ENCODE measurements at places on chromosomes 5 and 9.
A peak's percentile ranks its signal among the peaks of the same experiment; 100 is the strongest.

DNA sequence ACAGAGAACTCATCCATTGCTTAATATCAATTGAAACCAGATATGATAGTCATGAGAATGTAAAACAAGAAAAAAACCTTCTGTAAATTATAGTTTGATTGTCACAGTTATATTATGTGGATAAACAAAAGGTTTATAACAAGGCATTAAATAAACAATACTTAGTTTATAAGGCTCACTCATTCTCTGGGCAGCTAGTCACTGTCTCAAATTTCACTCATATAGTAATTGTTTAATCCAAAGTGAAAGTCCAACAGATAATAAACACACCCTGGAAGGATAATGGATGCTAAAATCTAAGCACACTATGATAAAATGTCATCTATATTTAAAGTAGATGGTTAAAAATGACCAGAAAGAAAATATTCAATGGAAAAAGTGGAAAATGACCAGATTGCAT is 30.8 kb upstream of the SLC12A2 start:
- no peak for DNase-seq

GRCh38 chr5:59346982-59347381 is 546.5 kb downstream of the PDE4D start:
- no peak for DNase-seq

DNA sequence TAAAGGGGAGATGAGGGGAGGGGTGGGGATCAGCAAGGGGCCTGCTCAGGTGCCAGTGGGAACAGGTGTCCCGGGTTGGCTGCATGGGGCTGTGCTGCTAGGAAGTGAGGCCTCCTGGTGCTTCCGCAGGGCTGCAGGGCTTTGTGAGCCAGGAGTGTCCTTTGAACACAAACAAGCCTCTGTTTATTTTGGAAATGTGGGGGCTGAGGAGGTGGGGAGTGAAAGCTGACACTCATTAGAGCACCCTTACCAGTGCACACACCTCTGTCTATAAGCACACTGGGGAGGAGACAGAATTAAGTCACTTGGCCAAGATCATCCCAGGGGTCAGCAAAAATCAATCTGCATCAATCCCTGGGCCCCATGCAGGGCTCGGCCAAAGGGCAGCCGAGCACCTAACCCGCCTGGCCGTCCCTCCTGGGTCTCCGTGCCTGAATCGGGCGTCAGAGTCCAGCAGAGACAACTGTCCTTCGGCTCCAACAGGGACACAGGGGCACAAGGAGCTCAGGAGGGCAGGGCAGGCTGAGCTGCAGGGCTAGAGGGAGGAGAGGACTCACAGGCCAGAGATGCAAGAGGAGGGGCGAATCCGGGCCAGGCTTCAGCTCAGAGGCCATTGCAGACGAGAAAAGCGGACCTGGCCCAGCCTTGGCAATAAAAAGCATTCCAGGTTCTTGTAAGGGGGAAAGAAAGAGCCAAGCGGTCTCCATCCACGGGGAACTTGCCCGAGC is 99.8 kb downstream of the VAV2 start:
- no peak for DNase-seq

DNA sequence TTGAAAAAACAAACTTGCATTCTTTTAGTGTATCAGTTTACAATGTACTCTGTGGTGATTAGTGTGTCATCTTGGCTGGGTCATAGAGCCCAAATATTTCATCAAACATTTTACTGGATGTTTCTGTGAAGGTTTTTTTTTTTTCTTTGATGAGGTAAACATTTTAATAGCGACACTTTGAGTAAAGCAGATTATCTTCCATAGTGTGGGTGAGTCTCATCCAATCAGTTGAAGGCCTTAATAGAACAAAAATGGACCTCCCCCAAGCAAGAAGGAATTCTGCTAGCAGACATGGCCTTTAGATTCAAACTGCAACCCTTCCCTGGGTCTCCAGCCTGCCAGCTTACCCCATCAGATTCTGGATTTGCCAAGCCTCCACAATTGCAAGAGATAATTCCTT is 72.5 kb downstream of the FSTL4 start:
- no peak for DNase-seq

- DNase-seq = peak; percentile 30
These were observed 114.5 kb upstream of the LMX1B start for GRCh38 chr9:126499005-126499910.

DNA sequence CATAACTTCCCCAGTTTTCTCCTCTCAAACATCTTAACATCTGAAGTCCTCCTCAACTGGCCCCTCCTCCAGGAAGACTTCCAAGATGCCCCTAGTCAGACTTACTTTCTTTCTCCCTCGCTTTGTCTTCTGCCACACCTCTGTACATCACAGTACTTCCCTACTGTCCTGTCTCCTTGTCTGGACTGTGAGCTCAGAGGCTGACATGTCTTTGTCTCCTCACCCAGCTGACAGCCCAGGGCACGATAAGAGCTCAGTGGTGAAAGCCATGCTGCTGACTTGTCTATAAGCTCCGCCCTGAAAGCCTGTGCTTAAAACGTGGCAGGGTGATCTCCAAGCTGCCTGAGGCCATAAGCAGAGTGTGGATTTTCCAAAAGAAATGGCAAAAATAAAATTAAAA is 33.0 kb upstream of the SLC25A51 start:
- no peak for DNase-seq

GRCh38 chr9:107907715-107908114 is 418.1 kb upstream of the KLF4 start:
- DNase-seq = no peak
